Coronary artery (tissue), 2 donors: ENCODE measurements at places on chromosomes 3 and 15.

DNA sequence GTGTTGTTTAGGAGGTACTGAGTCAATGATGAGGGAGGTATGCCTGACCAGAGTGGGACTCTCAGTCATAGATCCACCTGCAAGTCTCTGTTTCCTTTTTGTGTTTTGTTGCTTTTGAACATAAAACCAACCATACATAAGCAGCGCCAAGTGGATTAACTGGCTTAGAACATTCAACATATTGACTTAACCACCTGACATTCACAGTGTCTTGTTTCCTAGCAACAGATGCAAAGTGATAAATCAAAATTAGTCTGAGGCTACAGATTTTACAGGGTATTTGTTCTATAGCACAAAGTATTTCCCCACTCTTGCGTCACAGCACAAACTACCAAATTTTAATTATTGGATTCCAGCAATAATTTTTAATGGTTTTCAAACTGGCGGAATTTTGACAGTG, 283.8 kb downstream of the BBX start:
- DNase-seq: no peak

DNA sequence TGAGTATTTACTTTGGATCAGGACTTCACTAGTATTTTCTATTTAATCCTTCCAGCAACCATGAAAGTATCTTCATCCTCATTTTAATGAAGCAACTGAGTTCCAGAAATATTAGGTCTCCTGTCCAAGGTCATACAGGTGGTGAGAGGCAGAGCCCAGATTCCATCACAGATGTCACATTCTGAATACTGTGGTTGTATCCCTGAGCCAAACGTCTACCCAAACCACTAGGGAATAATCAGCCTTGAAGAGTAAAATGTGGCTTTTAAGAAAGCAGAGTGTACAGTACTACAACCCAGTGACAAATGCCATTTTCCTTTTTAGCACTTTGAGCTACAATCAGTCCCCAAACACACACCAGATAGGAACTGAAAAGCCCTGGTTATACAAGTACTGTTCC, 93.3 kb upstream of the TRIM42 start:
- DNase-seq: no peak

DNA sequence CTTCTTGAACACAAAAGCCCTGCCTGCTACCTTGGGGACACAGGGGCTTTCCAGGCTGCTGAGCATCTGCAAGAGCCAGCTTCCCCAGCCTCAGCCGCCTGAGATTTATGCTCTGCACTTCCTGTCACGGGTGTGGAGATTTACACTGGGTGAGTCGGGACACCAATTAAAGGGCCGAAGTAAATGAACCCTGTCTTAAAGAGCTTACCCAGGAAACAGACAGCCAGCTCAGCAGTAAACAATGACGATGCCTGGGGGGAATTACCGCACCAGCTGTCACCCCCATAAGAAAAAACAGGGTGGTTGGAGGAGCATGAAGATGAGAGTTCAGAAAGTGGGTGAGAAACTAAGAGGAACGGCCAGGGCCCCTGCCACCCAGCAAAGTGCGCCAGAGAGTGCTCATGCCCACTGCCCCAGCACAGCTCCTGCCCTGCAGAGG, 37.5 kb upstream of the IQSEC1 start:
- peak; percentile 22 for DNase-seq

- DNase-seq: peak; percentile 95
Measured at GRCh38 chr3:47009225-47010110, 30.0 kb downstream of the NBEAL2 start.
